SIG-M5 (cell line): ENCODE measurements at places on chromosomes 4 and X.

DNA sequence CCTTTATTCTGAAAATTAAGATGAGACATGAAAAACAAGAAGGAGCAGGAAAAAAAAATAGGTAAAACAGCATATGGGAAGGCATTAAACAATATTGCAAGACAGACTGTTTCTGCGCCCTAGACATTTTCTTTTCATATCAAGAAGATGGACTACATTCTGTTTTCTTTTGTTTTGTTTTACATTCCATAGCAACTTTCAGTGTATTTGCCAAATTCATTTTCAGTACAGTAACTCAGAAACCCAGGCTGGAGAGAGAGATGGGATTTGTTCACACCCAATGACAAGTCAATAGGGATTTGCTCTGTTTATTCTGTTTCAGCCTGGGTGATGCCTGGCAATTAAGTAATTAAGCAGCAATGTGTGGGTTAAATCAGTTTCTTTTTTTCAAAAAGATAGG is 892.8 kb upstream of the DIAPH2 start:
- no peak for DNase-seq

DNA sequence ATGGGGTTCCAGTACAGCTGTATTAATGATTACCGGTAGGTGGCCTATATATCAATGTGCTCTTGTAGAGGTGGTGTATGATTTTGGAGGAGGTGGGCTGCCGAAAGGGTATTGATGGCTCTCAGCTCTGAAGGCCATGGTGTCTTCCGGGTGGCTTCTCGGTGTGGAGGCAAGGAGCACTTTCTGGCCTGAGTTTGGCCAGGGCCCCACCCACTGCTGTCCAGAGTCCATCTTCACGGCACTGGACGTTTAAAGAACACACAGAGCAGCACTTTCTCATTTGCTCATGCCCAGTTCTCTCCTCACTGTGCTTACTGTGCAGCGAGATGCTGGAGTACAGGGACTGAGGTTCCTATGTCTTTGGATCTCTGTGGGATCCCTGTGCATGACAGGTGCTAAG is 16.1 kb downstream of the BST1 start:
- DNase-seq, result no peak

DNA sequence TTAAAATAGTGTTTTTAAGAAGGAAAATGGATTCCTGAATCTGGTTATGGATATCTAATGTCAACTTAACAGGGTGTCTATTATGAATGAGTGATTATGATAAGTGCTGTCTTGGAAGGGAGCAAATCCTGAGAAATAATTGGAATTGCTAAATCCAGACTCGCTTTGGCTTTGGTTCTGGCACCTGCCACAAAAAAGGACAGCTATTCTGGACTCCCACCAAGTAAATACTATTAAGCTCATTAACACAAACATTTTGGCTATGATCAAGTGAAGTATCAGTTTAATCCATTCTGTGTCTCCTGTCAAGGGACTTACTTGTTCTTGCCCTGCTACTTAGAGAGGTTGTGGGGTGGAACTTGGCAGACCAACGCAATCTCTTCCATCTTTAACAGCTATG is 403.7 kb downstream of the CENPC start:
- no peak for DNase-seq

DNA sequence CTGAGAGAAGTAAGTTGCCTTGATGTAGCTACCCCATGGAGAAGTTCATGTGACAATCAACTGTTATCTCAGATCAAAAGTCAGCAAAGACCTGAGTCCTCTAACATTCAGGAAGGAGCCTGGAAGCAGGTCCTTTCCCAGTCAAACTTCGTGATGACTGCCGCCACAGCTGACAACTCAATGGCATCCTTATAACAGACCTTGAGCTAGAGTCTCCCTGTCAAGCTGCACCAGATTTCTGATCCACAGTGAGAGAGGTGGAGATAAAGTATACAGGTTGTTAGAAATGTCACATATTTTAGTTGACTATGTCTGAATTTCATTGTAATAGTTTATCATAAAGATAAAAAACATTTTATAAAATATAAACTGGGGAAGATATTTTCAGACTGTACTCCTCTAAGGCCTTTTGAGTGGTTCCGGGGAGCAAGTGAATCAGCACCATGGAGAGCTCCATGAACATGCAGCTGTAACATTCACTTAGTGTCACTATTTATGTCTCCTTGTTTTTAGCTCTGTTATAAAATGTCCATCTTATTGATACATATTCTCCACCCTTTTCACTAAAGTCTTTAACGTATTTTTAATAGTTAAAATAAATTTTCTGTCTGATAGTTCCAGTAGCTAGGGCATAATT is 1653.5 kb upstream of the AGA start:
- no peak for DNase-seq

GRCh38 chrX:828411-828959 is 197.9 kb downstream of the SHOX start:
- DNase-seq, result no peak

DNA sequence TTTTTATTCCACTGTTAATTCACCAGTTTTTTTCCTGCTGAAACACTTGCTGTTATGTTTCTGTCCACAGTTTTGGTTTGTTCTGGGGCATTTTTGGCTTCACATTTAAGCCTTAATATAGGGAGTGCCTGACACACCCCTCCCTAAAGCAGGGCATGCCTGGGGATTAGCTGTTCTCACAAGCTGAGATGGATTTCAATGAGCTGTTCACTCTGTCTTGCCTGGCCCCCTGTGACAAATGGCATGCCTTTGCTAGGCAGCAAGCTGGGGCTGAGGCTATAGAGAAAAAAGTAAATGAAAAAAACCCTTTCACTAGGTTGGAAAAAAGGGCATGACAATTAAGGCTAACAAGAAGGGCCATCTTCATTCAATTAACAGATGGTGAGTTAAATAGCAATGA is 22.4 kb downstream of the LPAR4 start:
- no peak for DNase-seq

DNA sequence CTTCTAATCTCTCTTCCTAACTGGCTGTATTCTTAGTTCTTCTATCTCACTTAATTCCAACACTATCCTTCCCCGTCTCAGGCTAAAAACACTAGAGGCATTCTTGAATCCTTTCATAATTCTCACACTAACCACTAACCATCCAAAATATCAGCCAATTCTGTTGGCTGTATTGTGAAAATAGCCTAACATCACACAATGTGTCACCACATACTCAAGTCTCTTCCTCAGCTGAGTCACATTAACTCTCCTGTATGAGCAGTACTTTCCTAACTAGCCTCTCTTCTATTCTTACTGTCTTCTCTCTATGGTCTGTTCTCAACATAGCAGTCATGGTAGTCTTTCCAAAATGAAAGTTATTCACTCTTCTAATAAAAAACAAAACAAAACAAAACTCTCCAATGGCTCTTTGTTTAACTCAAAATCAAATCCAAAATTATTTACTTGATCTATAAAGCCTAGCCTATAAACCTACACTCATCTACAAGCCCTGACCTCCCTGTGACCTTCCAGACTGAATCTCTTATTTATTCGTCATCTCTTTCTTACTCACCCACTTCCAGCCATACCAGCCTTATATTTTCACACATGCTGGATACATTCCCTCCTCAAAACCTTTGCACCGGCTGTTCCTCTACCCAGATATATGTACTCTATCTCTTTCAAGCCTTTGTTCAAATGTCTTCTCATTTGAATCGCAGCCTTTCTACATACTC is 445.9 kb downstream of the TLL1 start:
- no peak for DNase-seq

DNA sequence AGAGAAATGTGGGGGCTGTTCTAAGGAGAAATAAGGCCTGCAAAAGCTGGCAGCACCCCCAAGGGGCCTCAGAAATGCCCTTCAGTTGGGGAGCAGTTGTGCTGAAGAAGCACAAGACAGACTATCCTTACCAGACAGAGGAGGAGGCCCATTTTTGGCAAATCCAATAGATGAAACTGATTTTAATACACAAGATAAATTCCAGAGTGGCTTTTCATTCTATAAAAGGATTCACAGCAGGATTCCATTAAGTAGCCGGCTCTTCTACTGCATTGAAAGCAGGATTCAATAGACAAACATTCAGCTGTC is 8.1 kb downstream of the SEPTIN6 start:
- DNase-seq, result no peak

DNA sequence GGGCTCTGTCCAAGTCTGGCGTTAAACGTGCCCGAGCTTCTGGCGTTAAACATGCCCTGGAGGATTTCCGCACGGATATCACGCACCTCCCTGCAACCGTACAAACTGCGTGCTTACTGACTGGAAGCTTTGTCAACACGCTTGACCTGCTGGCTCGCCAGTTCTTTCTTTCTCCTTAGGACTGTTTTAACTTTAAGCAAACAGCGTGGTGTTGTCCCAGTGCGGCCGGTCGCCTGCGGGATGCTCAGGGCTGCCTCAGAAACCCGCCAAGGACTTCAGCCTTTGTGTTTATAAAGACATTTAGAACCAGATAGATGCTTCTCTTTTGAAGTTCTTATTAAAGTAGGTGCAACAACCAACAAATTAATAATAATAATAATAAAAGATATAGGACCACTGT is 946.0 kb downstream of the RAB28 start:
- no peak for DNase-seq

- no peak for DNase-seq
Measured at GRCh38 chr4:55393461-55394320, 2.1 kb upstream of the TMEM165 start.

GRCh38 chrX:107826238-107827029 is 768 bp downstream of the MID2 start:
- no peak for DNase-seq

- no peak for DNase-seq
Measured at GRCh38 chr4:102324730-102325129, 20.6 kb downstream of the SLC39A8 start.

- DNase-seq, result no peak
Measured at GRCh38 chr4:89290727-89291516, 16.7 kb downstream of the GPRIN3 start.

DNA sequence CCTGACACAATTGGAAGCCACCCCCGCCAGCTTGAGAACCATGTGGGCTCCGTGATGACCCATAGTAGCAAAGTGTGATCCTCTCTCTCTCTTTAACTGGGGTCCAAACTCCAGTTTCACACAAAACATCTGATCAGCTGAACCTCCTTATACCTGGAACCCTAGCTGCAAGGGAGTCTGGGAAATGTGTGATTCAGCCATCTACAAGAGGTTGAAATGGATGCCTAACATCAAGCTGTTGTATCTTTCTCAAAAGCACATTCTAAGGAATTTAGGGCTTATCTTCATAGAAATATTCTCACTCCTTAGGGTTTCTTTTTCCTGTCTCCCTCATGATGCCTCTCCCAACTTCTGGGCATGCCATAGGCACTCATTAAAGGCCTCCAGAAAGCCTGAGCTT is 126.0 kb downstream of the BCOR start:
- DNase-seq, result no peak

GRCh38 chrX:16114611-16115010 is 8.8 kb upstream of the GRPR start:
- no peak for DNase-seq

DNA sequence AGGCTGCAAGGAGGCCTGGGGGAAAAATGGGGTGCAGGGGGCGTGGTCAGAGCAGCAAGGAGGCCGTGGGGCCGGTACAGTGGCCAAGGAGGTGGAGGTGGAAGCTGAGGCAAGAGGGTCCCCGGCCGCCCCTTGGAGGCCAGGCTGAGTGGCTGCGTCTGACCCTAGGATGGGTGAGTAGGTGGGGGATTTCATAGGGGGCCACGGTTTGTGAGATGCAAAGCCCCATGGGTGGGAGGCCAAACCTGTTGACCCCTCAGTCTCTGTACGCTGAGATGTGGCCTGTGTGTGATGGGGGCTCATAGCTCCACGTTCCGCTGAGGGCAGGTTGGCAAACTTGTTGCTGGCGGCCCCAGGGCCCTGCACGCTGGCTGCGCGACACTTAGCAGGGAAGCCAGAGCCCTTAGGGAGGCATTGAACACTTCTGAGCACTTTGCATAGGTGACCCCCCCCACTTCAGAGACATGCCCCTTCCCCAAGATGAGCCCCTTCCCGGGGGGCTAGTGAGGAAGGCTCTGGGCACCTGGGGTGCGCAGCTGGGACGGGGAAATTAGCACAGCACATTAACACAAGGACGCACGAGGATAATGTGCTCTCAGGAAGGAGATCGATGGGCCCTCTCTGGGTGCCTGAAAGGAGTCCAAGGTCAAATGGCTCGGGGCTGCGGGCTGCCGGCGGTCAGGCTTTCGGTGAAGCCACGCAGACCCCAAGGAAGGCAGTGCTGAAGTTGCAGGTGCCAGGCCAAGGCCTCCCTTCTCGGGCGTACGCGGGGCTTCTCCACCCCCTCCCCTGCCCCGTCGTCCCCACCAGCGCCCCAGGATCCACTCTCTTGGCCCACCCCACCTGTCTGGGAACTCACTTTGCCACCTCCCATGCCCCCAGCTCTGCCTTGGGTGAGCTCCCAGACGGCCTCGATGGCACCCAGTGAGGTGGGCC is 107.4 kb downstream of the HMX1 start:
- DNase-seq, result no peak

GRCh38 chrX:150269605-150270254 is 93.4 kb upstream of the MAMLD1 start:
- no peak for DNase-seq

DNA sequence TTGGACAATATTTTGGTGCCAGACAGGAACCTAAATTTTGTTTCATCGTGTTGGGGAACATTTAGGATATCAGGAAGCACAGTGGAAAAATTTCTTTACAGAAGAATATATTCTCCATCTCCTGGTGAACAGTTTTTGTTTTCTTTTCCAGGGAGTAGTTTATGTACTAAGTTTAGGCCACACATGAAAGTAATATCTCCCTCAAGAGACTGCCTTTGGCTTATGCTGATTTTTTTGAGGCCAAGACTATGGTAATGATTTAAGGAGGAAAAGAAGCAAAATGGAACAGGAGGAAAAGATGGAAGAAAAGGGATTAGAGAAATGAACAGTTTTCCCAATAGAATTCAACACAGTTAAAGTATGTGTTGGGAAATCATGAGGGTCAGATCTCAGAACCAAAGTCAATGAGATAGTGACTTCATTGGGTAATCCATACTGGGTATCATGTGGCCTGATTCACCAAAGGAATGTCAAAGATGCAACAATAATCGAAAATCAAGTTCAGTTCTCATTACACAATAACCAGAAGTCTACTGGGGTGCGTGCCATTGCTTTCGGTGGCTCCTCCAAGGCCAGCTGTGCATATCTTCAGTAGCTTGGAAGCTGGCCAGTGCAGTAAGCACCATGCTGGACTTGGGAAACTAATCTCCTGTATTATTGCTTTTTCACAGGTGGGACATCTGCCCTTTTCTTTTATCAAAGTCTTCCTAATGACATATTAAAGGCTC is 234.8 kb downstream of the COL25A1 start:
- DNase-seq, result no peak

- DNase-seq, result no peak
Measured at GRCh38 chr4:138889216-138889615, 126.4 kb upstream of the NOCT start.

DNA sequence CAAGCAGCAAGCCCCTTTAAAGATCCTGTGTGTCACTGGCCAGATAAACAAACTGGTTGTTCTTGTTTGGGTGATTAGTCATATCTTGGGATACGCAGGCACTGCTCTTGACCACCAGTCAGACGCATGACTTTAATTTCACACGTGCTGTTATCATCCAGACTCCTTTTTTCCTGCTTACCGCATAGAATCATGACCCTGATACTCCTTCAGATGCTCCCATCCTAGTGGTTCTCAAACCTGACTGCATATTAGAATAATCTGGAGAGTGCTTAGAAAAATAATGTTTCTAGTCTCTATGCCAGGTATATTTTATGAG is 78.8 kb downstream of the CLDN22 start:
- no peak for DNase-seq

GRCh38 chrX:124086411-124086810 is 124.9 kb downstream of the STAG2 start:
- no peak for DNase-seq

GRCh38 chrX:116435597-116435996 is 809 bp upstream of the SLC6A14 start:
- DNase-seq, result no peak
